ENCODE measurements at places on chromosomes 7 and 10. TPM values are rescaled to one million over a fixed set of nuclear protein-coding genes. Genes with fewer than 3 reads are reported as not detected.

Gene VIPR2
- total RNA-seq: 11.3 TPM

Gene PLPP4
- 2.5 TPM for total RNA-seq

Gene SRI
- 53.0 TPM for total RNA-seq

Gene SEMA3A
- 3.4 TPM for total RNA-seq

Gene FASTK
- 60.2 TPM for total RNA-seq

Gene TAS2R60
- not detected for total RNA-seq

Gene EIF4H
- total RNA-seq: 139 TPM

All from vagina (tissue), 2 donors.